Stimulated activated CD8-positive, alpha-beta memory T cell treated with anti-CD3 and anti-CD28 coated beads, Interleukin-2, amount 100 ng/mL, for 1 hour (primary cell): ENCODE measurements at places on chromosomes 12 and 14.
A peak's percentile ranks its signal among the peaks of the same experiment; 100 is the strongest.

- DNase-seq: peak; percentile 56
Observed at GRCh38 chr12:52151837-52152783, 39.7 kb downstream of the KRT80 start.

GRCh38 chr12:88366101-88366500, 214.2 kb downstream of the KITLG start:
- no peak for DNase-seq

- DNase-seq: no peak
Observed at GRCh38 chr12:65886996-65887395, 62.7 kb downstream of the HMGA2 start.

GRCh38 chr14:76203086-76204001, 51.6 kb downstream of the GPATCH2L start:
- DNase-seq: no peak

DNA sequence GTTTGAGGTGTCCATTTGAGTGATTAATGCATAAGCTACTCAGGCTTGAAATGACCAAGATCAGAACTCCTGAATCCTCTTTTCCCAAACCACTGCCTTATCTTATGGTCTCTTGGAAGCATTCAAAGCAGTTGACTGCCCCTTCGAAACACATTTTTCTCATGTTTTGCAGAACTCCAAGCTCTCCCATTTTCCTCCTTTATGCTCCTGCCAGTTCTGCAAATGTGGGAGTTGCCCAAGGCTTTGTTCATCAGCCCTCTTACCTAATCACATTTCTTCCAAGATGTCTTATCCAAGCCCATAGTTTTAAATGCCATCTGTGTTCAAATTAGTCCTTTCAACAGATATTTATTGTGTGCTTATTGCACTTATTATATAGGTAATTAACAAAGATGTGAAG, 1.8 kb upstream of the DNAAF2 start:
- DNase-seq: no peak

GRCh38 chr12:104604070-104604994, 147.6 kb downstream of the CHST11 start:
- no peak for DNase-seq

GRCh38 chr12:49366652-49367380, 446 bp upstream of the SPATS2 start:
- peak; percentile 64 for DNase-seq

DNA sequence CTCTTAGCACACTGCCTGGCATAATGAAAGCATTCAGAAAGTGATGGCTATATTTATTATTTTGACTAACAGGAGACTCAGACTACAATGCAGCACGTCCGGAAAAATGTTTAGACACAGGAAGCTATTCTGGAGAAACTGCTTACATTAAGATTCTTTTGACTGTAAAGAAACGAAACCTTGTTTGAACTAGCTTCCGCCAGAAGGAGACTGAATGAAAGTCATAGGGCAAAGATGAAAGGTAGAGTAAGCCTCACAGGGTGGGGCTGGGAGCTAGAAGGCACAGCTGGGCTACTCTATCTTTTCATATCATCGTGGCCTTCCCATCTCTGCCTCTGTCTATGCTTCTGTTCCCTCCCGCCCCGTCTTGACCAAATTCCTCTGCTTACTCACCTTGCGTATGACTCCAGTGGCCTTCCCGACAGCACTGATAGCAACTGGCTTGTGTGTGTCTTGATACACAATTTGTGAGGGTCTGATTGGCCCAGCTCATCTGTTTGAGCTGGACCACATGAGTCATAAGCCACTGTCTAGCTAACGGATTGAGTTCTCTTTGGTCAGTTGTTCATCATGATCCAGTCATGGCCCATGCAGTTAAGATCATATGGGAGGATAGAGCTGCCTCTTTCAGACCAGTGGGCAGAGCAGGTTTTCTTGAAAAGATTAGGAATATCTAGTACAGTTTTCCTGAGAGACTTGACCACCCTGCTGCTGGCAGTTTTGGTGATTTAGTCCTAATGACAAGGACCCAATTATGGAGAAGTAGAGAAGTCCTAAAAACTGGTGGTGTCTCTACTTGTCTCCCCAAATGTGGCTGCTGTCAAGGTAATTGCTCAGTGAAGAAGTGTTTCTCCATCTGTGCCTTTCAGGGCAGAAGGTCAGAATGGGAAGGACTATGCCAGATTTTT, 151.5 kb upstream of the SLC38A2 start:
- no peak for DNase-seq

DNA sequence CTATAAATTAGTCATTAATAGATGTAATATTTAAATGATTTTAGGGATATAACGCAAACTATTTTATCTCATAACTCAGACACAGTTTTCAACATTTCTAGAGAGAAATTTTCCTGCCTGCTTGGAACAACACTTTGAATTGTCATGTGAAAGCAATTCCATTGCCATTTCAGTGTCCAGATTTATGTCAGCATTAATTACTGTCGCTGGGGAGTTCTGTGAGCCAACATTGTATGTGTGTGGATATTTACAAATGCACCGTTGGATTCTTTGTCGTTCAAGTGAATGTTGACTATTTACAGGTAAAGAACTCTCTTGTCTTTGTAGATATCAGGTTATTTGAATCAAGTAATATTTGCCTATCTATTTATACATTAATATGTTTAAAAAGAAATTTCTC, 465.3 kb upstream of the RGS6 start:
- DNase-seq: no peak

DNA sequence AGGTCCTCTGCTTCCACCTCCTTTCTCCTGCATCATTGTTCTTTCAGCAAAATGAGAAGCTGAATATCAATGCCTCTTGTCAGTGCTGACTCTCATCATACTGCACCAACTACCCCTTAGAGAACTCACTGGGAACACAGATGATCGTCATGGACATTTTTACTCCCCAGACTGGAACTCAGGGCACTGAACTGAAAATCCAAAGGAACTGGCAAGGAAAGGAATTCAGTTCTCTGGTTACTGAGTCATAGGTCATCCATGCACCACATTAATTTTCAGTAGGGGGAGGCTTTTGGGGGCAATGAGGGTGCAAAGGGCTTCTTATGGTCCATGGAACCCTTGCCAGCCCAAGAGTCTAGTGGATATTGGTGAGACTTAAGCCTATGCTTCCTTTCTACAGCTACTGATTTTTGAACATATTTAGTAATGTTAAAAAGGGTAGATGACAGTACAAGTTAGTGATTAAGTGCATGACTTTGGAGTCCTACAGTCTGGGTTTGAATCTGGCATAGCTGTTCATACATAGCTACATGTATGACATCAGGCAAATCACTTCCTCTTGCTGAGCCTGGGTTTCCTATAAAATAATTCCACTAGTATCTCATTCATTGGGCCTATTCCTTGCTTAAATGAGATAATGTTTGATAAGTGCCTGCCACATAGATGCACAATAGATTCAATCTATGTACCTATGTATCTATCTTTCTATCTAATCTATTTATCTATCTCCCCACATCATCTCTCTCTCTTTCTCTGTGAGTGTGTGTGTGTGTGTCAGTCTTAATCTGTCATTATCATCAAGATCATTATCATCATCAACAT, 29.2 kb downstream of the BBS10 start:
- no peak for DNase-seq

DNA sequence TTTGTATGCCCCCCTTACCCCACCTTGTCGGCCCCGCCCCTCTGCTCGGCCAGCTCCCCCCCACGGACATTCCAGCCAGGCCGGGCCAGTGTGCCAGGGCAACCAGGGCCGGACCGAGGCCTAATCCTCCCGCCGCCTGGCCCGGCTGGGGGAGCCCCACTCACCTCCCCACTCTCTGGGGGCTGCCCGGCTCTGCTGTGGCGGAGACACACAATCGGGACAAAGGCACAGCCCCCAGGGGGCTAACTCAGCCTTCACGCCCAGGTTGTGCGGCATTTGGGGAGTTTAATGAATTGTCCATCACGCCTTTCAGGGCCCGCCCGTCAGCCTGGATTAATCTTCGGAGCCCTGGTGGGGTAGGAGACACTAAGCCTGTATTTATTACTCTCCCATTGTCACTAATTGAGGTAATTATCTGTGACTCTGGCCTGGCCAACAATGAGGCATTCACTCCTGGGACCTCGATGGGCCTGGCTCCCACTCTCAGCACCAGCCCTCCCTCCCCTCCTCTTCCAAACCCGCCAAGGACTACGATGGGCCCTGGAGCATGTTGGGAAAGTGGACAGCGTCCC, 8.7 kb downstream of the WNT1 start:
- DNase-seq: no peak

DNA sequence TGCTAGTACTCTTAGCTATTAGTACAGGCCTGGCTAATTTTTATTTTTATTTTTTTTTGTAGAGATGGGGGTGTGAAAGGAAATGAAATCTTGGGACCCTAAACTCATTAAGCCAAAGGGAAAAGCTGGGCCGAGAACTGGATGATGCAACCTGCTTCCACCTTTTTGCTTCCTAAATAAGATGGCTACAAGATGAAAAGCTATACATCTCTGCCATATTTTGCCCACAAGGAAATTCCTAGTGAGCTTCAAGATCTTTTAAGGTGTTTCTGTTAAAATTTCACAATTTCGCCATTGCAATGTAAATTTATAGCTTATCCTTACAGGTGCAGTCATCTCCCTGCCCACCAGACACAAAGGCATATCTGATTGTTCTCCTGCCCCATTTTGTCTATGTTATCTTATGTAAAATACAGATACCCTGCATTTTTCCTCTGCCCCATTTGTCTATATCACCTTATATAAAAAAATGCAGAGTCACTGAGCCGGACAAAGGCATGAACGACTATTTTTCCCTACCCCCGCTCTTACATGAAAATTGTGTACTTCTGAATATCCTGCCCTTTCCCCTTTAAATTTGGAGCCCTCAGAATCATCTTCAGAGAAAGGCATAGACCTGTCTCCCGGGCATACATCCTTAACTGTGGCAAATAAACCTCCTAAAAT, 112.0 kb upstream of the SLC38A2 start:
- no peak for DNase-seq

- no peak for DNase-seq
Observed at GRCh38 chr14:99564256-99564925, 39.6 kb downstream of the CCDC85C start.

DNA sequence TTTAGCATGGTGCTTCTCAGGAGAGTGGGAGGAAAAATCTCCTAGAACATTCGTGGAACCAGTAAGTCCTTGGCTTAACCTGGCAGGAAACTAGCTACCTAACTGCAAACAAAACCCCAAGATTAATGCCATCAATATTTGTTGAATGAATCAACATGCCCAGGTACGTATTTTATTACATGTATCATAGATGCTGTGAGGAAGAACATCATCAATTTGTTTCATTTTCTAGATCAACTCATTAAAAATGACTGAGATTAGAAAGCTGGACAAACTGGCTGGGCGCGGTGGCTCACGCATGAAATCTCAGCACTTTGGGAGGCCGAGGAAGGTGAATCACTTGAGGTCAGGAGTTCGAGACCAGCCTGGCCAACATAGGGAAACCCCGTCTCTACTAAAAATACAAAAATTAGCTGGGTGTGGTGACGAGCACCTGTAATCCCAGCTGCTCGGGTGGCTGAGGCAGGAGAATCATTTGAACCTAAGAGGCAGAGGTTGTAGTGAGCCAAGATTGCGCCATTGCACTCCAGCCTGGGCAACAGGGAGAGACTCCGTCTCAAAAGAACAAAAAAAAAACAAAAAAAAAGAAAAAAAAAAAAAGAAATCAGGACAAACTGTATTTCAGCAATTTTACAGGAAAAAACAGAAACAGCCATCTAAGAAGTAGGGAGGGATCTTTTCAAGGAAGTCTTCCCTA, 88.7 kb downstream of the NTN4 start:
- no peak for DNase-seq

- DNase-seq: no peak
Observed at GRCh38 chr14:68894802-68895703, 84.0 kb downstream of the ACTN1 start.

- no peak for DNase-seq
Observed at GRCh38 chr12:67794161-67794560, 145.6 kb downstream of the DYRK2 start.

- DNase-seq: no peak
Observed at GRCh38 chr12:100234166-100234565, 32.7 kb downstream of the DEPDC4 start.

- no peak for DNase-seq
Observed at GRCh38 chr14:68576496-68577244, 216.2 kb downstream of the ZFP36L1 start.

DNA sequence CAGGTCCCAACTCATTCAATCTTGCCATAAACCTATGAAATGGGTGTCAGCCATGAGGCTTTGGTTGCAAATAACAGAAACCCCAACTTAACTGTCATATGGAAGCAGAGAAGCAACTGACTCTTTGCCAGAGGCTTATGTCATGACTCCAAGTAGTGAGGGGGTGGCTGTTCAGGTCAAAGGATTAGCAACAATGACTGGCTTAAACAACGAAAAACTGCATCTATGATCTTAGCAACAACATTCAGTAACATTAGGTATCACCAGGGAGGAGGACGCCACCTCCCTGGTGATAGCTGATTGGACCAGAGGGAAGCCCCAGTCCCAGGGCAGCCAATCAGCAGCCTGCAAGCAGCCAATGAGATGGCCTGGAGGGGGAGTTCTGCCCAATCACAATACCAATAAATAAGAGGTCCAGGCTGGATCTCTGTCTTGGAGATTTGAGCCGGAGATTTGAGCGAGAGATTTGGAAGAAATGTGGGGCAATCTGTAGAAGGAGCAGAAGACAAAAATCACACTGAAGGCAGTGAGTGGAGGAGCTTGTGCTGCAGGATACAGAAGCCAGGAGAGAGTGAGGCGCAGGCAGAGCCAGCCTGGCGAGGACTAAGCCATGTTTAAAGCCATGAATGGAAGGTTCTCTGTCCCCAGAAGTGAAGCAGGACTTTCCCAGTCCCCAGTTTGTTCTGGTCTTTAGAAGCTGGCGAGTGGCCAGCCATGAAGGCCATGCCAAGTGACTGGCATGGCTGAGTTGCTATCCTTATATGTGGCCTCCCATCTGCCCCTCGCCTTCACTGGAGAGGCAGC, 93.3 kb downstream of the CALM1 start:
- DNase-seq: no peak

DNA sequence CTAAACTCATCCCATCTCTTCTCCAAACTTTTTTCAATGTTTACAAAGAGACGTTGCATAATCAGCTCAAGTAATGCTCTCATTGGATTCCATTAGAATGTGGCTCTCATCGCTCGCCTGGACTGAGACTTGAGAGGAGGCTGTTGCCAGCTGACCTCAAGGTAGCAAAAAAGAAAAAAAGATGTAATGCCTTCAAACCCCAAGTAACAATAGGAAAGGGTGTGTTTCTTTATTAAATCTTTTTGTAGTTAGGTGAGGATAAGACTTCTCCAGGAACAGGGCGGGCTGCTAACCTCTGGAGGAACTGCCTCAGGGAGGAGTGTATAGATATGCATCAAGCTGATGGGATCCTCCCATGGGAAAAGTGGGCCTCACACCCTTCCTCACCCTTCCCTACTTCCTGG, 956 bp upstream of the PTHLH start:
- DNase-seq: no peak

GRCh38 chr12:54419088-54419887, at the start of gene ITGA5:
ITGA5 (minus strand) TSS chr12:54419266; CDS start chr12:54419198, 68 bp downstream.
- DNase-seq: no peak
